ENCODE measurements at places on chromosomes 2 and 18.

- DNase-seq: no peak
Measured at GRCh38 chr2:63740943-63741342, 100.8 kb upstream of the UGP2 start.

GRCh38 chr2:55087936-55088335 lies 37.7 kb upstream of the RTN4 start:
- DNase-seq: no peak

GRCh38 chr2:201820383-201821007 lies 14.2 kb downstream of the CDK15 start:
- DNase-seq: no peak

GRCh38 chr18:10149768-10150556 lies 236.1 kb downstream of the VAPA start:
- DNase-seq: no peak

Measured in NCI-H2029 (cell line).